Left hindlimb (tissue), 1 donor: ENCODE measurements at places on chromosomes 6 and 20.

- DNase-seq, result no peak
Observed at GRCh38 chr6:150126641-150127291, 16.1 kb upstream of the PPP1R14C start.

GRCh38 chr20:19074828-19075516, 137.5 kb upstream of the SLC24A3 start:
- DNase-seq, result no peak

DNA sequence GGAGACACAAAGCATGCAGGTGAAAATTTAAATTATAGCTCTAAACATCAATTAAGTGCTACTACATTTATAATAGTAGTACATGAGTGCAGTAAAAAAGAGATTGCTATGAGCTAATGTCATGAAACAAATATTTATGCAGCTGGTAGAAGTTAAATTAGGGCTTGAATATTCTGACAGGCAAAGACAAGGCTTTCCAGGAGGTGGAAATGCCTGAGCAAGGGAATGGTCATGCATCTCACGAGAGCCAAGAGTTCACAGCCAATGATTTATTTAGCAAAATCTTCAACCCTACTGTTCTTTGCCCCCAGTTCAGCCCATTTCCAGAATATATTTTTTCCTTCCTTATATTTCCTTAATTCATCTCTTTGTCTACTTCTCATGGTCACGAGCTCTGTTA, 128.9 kb downstream of the HIVEP2 start:
- DNase-seq, result no peak

GRCh38 chr6:66429210-66429609, 722.2 kb upstream of the EYS start:
- no peak for DNase-seq

DNA sequence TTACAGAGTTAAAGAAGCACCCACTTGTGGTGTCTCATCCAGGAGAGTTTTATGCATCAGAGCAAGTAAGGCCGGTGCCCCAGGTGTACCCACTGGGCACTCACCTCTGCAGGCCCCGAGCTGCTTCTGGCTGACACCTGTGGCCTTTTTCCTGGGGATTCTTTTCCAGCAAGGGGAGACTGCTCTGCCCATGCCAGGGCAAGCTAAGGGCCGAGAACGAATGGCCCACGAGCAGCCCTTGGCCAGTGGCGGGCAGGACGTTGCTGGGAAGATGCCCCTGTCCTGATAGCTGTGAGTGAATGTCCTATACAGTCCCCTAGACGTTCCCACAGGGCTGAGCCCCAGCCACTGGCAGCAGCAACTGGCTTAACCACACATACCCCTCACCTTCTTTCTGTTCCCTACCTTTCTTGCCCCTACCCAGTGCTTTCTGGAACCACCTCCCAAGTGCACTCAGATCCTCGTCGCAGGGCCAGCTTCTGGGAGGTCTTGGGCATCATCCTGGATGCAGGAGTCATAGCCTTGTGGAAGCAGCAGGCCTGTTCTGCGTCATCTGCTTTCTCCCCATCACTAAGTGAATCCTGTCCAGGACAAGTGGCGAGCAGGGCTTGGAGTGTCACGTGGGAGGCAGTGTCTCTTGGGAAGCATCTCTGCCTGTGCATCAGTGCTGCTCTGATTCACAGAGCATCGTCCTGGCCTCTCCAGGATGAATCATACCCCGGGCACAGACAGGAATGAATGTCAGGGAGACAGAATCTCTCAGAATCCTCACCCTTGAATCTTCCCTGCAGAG, 32.5 kb downstream of the SYNDIG1 start:
- no peak for DNase-seq

GRCh38 chr20:37378420-37378784, 32.5 kb downstream of the SRC start:
- no peak for DNase-seq

DNA sequence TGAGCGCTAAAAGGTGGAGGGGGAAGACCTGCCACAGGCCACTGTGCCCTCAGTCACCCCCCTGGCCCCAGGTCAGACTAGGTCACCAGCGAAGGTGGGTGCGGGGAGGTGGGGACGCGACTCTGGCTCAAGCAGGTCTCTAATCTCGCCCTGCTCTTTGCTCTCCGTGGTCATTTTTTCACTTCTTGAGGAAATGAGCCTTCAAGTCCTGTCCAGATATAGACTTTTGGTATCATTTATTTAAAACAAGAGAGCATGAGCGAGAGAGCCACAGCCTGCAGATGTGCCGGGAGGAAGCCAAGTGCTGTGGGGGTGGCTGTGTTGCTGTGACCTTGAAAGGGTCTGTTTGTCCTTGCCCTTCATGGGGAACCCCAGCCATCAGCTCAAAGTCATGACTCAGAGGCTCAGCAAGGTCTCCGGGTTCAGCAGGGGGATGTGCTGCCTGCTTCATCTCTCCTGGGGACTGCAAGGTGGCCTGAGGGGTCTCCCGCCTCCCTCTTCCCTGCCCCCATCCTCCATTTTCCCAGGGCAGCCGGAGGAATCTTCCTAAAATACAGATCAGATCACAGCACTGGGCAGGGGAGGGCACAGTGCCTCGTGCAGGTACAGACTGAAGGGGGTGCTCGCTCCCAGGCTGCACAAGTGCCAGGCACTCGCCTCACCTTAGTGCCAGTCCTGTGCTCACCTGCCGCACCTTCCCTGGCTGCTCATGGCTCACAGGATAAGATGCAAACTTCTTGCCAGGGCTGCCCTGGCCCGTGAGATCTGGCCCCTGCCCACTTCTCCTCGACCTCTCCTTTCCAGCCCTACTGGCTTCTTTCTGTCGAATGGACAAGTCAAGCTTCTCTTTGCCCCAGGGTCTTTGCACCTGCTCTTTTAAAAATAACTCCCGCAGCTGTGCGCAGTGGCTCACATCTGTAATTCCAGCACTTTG, 26.5 kb downstream of the SULF2 start:
- no peak for DNase-seq

DNA sequence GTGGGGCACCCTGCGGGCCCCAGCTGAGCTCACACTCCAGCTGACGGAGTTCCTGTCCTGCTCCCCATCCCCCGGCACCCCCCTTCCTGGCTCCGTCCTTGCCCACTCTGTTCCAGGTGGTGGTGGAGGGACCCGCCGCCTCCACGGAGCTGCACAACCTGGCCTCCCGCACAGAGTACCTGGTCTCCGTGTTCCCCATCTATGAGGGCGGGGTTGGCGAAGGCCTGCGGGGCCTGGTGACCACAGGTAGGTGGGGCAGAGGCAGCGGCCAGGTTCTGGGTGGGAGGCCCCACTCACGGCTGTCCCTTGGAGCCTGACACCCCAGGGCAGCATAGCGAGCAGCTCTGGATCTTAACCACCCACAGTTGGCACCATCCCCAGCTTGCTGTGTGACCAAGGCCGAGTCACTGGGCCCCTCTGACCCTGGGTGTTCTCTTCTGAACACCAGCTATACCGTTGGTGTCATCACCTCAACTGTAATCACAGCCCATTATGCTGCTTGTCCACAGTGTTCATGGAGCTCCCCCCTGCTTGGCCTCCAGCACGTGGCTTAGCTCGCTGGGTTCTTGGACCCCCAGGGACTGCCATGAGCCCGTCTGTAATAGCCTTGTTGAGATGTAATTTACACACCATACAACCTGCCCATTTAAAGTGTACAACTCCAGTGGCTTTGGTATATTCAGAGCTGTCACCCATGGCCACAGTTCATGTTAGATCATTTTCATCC, 17.4 kb downstream of the COL20A1 start:
- DNase-seq, result no peak

DNA sequence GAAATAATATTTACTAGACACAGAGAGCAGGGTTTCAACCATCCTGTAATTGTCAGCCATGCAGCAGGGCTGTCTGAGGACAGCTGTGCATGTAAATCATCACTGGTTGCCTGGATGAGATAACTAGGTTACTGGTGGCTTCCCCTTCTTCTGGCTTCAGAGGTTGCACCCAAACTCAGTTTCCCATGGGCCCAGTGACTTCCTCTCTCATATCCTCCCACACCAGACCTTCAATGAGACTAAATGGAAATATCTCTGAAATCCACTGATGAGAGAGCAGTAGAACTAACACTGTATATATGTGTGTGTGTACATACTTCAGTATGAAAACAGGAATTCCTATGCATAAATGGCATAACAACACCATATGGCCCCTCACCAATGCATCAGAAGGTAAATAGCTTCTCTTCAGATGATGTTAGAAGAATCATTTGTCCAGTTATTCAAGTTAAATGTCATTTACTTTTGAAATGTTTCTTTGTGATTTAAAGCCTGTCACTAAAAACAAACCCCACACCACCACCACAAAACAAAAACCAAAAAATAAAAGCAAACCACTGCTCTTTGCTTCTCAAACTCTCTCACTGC, 51.0 kb upstream of the IL20RA start:
- DNase-seq, result no peak

DNA sequence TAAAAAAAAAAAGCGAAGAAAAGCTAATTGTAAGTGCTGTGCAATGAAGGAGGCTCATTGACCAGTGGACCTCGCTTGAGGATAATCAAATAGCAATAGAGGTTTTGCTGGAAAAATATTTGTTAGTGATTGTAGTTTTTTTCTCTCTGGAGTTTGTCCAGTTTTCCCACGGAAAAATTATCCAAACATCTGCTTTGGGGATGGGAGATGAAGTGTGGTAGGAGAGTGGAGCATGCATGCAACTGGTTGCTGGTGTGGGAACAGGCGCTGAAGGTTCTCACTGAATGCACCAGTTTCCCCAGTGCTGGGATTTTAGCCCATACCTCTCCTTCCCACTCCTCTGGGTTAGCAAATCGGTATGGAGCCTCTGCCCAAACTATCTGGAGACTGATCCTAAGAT, 281.7 kb upstream of the TAB2 start:
- DNase-seq, result no peak

- DNase-seq, result no peak
Observed at GRCh38 chr6:77502981-77503380, 39.7 kb upstream of the HTR1B start.

DNA sequence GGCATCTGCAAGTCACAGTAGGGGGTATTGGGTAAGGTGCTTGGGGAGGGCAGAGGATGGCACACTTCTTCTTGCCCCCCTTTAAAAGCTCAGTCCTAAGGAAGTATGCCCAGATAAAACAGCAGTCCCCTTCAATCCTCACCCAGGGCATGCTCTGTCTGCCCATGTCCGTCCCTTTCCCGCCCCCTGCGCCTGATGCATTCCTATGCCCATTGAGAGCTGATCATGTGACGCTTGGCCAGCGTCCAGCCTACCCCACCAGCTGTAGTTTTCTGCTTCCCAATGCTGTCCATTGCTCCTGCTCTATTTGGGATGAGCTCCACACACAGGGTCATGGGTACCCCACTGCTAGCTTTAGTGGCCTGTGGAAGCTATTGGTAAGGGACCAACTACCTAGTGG, 8.3 kb downstream of the SIGLEC1 start:
- no peak for DNase-seq

- no peak for DNase-seq
Observed at GRCh38 chr6:155062866-155063341, 67.8 kb downstream of the TIAM2 start.

- no peak for DNase-seq
Observed at GRCh38 chr6:548517-548916, 108.4 kb downstream of the HUS1B start.

GRCh38 chr6:15427331-15428070, 181.6 kb downstream of the JARID2 start:
- DNase-seq, result no peak

- DNase-seq, result no peak
Observed at GRCh38 chr6:105991561-105992314, 94.4 kb upstream of the PRDM1 start.

- DNase-seq, result no peak
Observed at GRCh38 chr20:63051911-63052310, 45.1 kb upstream of the BHLHE23 start.

DNA sequence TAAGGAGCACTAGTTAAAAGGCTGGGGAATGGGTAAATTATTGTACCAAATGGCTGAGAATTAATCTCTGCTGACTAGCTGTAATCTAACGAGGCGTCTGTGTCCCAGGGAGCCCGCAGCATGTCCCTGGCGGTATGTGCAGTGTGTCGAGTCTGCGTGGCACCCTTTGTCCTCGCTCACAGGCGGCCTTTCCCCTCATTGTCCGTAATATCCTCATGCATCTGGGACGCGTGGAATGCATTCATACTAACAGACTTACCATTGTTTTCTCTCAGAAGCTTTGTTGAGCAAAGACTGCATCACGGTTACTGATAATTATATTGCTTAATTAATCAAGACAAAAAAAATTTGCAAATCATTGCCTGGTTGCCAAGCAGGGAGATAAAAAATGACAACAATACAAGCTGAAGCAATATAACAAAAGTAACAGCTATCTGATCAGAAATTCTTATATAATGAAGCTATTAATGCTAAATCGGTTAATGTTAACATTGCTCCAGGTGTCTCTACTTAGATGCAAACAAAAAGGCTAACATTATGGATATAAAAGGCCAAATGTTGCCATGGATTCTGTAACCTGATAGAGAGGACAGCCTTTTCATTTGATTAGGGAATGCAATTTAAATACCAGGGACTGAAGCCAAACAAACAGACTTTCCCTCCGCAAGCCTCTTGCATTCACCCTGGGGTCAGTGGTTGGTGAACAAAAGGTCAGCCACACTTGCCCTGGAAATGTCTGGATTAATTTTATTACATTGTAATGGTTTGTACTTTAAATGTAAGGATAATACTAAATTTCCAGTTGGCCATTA, 124.8 kb downstream of the INSM1 start:
- DNase-seq, result no peak

DNA sequence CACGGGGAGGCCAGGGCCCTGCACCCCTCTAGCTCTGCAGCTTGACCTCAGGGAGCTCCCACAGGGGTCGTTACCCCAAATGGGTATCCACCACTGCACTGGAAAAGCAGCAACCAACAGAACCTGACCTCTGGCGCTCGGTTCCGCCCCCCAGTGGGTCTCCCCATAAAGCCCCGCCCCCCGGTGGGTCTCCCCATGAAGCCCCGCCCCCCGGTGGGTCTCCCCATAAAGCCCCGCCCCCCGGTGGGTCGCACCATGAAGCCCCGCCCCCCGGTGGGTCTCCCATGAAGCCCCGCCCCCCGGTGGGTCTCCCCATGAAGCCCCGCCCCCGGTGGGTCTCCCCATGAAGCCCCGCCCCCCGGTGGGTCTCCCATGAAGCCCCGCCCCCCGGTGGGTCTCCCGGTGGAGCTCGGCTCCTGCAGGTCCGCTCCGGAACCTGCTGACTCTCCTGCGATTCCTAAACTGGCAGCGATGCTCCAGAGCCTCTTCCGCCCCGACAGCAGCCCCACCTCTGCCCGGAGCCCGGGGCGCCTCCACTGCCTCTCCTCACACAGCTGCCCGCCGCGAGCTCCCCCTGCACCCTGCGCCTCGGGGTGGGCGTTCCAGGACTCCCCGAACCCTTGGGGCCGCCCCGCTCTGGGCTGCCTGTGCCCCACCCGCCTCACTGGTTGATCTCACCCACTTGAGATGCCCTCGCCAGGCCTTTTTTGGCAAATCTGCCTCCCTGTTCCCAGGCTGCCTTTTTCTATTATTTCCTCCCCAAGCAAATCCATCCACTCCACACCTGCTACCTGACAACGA, 12.1 kb downstream of the SLC2A4RG start:
- DNase-seq, result no peak

- no peak for DNase-seq
Observed at GRCh38 chr20:50041246-50041873, 58.6 kb downstream of the SNAI1 start.

- DNase-seq, result no peak
Observed at GRCh38 chr6:115468272-115469005, 592.3 kb downstream of the FRK start.

- DNase-seq, result no peak
Observed at GRCh38 chr6:145544041-145544440, 191.3 kb downstream of the EPM2A start.

GRCh38 chr20:59634435-59635005, 30.2 kb downstream of the PHACTR3 start:
- DNase-seq, result no peak
